ENCODE measurements at places on chromosomes 2 and 18.
A peak's percentile ranks its signal among the peaks of the same experiment; 100 is the strongest.

DNA sequence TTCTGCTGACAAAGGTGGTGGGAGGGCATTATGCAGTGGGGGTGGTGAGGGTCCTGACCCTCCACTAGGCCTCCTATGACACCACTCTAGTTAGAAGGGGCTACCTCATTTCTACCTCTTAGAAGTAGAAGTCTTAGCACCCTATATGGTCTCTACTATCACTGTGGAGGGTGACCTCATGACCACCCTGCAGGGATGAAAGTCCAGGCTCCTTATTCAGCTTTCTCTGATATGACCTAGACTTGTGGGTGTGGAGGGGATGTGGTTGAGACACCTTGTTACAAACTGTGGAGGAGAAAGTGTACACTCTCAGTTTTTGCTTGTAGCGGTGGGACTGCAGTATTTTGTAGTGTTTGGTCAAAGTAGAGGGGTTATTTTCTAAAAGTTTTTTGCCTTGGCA is 18.6 kb downstream of the TMEM182 start:
- ATAC-seq = no peak

- no peak for ATAC-seq
These were observed 127.0 kb downstream of the CELF4 start for GRCh38 chr18:37438417-37439180.

- ATAC-seq = peak; percentile 90
These were observed 78.9 kb downstream of the UXS1 start for GRCh38 chr2:106115250-106115649.

- ATAC-seq = no peak
These were observed 325.4 kb upstream of the FIGN start for GRCh38 chr2:164061129-164061746.

DNA sequence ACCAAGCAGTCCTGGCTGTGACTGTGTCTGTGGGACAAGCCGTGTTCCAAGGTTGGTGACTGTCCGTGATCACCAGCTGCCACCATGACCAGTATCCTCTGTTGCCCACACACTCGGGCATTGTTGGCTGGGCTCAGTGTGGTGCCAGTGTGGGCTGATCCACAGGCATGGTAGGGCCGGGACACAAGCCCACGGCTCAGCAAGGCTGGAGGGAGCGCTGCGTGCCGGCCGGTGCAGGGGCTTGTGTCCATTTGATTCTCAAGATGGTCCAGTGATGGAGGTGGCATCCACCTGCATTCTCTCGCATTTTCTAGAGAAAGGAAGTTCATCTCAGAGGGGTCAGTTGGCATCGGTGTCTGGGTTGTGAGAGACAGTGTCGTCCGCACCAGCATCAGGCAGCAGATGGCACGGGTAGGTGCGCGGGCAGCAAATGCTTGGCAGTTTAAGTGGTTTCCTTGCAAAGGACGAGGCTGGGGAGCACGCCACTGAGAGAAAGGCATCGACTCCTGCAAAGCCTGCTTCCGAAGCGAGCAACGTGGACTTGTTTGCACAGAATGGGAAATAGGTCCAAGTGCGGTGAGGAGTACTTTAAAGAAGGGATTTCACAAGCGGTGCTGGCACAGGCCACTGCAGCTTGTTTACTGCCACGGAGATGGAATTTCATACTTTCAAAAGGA is 20.9 kb downstream of the TWIST2 start:
- no peak for ATAC-seq

- no peak for ATAC-seq
These were observed 30.5 kb downstream of the TCF7L1 start for GRCh38 chr2:85163675-85164074.

DNA sequence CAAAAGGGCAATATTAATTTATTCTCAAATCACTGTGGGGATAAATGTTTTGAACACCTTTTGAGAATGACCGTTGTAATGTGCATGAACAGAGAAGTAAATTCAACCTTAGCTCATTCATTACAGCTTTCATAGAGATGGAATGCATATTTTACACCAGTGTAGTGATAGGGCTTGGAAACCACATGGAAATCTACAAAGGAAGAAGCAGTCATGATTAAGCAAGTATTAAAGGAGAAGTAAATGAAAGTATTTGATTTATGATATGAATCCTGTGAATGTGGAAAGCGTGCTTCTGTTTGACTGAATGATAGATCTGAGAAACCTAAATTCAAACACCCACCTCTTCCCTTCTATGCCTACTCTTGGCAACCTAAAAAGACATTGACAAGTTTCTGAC is 64.7 kb downstream of the CDH7 start:
- ATAC-seq = no peak

DNA sequence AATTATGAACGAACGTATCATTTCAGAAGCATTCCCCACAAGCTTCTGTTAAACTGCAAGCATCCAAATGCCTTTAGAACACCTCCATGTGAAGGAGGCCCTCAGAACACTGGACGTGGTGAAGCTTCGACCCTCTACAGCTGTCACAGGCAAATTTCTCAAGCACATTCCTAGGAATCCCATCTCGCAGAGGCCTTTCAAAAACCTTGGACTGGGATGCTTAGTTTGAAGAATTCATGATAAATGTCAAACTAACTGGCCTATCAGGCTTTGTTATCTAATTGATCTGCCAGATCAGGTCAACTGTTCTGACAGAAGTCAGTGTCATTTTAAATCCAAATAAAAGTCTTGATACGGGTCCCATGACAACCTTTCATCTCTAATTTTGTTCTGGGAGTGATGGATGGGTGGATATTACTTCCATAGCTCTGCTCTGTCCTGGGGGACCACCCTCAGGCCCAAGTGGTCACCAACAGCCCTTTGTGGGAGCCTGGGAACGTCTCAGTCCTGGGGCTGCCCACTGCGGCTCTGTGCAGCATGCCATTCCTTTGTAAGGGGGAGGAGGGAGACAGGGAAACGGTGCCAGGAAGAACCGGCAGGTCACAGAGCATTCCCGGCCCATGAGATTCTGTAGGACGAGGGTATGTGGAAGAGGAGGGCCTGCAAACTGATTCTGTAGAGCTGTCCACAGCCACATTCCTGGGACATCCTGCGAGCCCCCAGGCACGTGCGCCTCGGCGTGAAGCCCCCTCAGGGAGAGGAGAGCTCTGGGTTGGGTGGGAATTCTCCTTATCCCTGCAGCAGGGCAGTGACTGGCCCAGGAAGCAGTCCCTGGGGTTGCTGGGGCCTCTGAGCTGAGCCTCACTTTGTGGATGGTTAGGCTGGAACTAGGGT is 59.1 kb upstream of the PXDN start:
- no peak for ATAC-seq

- ATAC-seq = peak; percentile 98
These were observed 166.3 kb upstream of the SERTAD2 start for GRCh38 chr2:64819774-64820688.

DNA sequence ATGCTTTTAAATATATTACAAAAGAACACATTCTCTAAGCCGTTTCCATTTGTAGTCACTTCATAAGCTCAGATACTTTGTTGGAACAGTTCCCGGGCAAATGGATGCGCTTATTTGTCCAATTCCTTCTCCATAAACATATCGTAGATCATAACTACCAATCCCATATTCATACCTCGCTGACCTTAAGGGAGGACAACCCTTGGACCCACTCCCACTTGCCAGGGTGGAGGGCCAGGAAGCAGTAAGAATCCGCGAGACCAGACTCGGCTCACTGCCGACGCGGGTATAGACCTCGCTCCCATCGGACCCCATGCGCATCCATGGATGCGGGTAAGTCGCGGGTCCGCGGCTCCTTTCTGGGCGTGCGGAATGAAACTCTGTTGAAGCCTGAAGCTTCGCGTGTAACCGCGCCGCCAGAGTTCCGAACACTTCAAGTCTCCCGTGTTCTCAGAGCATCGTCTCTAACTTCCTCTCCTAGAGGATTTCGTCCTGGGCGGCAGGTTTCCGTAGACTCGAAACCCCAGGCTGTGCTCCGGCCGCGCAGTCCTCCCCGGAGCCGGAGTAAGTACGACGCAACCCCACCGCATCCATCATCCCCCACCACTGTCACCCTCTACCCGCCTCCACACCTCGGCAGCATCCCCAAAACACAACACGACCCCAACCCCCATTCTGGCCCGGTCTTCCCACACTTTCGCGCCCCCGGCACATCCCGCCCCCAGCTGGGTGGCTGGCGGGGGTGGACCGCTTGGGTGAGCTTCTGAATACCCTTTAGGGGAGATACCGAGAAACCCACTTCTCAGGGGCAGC is 1.1 kb downstream of the DSC3 start:
- no peak for ATAC-seq

DNA sequence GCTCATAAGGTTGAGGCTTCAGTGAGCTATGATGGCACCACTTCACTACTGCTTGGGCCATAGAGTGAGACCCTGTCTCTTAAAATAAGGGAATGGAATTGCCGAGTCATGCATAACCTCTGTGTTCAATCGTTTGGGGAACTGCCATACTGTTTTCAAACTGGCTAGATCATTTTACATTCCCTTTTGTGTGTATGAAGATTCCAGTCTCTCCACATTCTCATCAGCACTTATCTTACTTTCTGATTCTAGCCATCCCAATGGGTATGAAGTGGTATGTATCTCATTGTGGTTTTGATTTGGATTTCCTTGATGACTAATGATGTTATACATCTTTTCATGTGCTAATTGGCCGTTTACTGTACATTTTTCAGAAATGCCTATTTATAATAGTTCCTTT is 23.7 kb downstream of the MARCHF7 start:
- ATAC-seq = peak; percentile 37

GRCh38 chr2:119681868-119682220 is 2.8 kb downstream of the TMEM177 start:
- ATAC-seq = no peak

DNA sequence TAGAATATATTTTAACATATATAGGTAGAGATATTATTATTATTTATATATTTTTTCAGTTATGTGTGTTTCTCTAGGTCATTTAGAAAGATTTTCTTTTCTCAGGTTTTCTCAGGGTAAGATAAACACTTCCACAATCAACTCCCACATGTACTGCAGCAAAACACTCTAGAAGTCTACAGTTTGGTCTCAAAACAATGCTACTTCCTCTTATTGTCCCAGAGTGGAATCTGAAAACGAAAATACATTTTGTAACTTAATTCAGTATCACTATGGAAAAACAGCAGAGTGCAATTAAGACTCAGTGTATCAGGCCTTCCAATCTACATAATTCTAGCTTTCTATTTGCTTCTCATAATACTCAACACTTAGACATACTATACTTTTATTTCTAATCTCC is 190.1 kb upstream of the SLC35G4 start:
- ATAC-seq = no peak

DNA sequence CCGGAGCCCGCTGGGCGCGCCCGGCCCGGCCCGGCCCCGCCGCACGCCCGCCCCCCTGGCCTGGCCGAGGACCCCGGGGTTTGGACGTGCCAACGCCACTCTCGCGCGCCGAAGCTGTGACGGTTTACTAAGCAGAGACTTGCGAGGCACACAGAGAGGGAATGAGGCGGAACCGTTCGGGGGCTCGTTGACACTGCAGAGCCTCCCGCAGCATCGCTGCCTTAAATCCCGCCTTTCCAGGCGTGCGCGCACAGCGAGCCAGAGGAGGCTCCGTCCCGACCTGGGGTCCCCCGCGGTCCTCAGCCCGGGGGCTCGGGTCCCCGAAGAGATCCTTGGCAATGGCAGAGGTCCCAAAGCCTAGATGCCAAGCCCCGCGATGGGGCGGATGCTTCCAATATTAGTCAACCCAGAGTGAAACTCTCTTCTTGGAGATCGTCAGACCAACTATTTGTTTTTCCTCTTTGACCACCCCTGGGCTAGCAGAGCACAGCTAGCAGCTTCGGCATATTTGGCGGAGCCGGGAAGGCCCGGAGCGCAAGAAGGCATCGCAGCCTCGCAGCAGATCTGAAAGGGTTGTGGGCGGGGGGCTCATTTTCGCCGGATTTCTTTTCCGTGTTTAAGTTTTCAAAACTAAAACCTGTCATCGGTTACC is at the start of gene ZNF385B:
TSS of gene ZNF385B (minus strand) at position 197 of the 652 bp plus-strand sequence.
- no peak for ATAC-seq

GRCh38 chr2:206718296-206718695 is at the start of gene DYTN:
Gene DYTN (minus strand): TSS chr2:206718396. CDS start chr2:206718279, 117 bp downstream.
- ATAC-seq = no peak

DNA sequence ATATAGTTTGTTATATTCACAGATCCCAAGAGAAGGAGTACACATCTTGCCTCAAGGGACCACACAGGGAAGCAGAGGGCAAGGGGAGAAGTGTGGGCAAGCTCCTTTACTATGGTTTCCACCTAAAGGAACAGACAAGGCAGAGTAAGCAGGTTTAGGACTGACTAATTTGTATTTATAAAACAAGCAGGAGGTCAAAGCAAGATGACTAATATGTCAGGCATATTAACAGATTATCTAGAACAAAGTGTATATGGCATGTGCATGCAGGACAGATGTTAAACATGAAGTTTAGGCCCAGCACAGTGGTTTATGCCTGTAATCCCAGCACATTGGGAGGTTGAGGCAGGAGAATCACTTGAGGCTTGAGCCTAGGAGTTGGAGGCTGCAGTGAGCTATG is 3.7 kb upstream of the LRP2 start:
- ATAC-seq = no peak

GRCh38 chr2:136206613-136207012 is 88.7 kb upstream of the CXCR4 start:
- ATAC-seq = peak; percentile 78

GRCh38 chr2:71605781-71606241 is 152.4 kb downstream of the DYSF start:
- no peak for ATAC-seq

- peak; percentile 84 for ATAC-seq
These were observed 1.6 kb downstream of the ABCA12 start for GRCh38 chr2:215136669-215137328.

DNA sequence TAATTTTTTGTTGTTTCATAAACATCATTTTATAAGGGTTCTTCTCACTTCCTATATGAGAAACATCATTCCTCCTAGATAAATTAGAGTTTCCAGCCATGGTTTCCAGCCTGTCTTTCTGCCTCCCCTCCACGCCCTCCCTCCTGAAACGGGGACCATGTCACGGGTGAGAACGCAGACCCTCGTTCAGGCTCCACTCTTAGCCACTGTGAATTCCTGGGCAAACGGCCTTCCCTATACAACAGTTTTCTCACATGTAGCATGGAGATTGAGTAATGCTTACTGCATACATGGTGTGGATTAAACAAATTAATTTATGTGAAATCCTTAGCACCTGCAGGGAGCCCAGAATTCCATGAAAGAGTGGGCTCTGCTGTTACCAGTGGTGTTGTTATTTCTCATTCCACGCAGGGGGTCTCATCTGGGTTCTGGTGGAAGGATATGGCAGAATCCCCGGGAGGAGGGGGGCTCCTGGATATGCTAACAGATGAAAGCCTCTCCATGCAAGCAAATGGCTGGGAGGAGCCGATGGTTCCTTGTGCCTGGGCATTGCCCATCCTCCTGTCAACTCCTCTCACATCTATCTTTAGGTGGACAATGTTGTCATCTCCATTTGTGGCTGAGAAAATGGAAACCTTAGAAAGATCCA is 54.0 kb upstream of the TWIST2 start:
- no peak for ATAC-seq

GRCh38 chr2:45403036-45403435 is 208.0 kb downstream of the SRBD1 start:
- ATAC-seq = no peak

- no peak for ATAC-seq
These were observed 193.2 kb upstream of the HS6ST1 start for GRCh38 chr2:128511731-128512378.

DNA sequence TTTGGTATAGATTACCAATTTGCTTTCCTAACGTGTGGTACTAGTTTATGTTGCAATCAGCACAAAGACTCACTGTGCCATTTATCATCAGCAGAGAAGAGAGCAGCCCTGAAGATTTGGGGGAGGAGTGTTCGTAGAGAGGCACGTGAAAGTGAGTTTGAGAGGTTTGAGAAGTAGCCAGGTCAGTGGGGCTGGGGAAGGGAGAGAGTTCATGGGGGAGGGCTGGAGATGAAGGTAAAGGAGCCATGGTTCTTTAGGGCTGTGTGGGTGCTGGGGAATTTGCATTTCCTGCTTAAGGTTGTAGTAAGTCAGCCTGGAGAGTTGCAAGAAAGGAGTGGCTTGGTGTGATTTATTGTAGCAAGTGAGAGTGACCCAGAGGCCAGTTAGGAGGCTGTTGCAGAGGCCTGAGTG is 172.1 kb downstream of the NEDD4L start:
- ATAC-seq = no peak

Data from activated T-helper 17 cell treated with anti-CD3 and anti-CD28 coated beads, Interleukin-2, amount 50 U/mL, for 72 hours (primary cell).